ENCODE measurements at places on chromosomes 13 and 19.

GRCh38 chr19:19361075-19361594 lies 40.5 kb downstream of the MAU2 start:
- peak; percentile 87 for DNase-seq

DNA sequence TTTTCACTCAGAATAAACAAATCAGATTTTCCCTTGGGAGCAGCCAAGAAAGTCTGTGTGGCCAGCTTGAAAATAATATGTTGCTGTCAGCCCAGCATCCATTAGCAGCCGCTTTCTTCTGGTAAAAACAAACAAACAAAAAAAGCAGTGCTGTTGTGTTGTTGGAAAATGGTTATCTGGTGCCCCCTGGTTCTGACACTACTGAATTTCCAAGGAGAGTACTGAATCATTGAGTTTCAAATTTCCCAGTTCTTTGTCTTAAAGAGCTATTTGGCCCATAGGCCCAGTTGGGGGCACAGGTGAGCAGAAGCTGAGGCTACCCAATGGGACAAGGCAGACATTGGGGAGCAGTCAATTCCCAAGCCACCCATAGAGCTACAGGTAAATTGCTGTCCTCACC lies 995.9 kb downstream of the UQCRFS1 start:
- DNase-seq = no peak

DNA sequence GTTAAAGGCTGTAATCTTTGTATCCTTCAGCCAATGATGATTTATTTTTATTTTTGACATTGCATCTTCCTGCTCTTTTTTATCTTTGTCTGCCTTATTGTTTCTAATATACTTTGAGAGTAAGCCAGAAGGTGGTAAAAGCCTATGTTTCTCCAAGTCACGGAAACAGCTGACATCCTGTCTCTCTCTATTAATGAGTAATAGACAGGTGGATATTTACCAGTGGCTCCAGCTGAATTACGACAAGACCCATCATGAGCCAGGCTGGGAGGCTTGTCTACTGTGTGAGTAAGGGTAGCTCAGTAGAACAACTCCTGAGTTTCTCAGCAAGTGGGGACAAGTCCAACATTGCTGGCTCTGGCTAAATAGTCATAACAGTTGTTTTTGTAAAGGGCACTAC lies 166.6 kb downstream of the NDFIP2 start:
- DNase-seq = no peak

GRCh38 chr13:67048084-67048820 lies 181.9 kb downstream of the PCDH9 start:
- no peak for DNase-seq

- DNase-seq = no peak
Observed at GRCh38 chr13:65530688-65531087, 1699.4 kb downstream of the PCDH9 start.

GRCh38 chr13:109274188-109274821 lies 512.1 kb downstream of the IRS2 start:
- DNase-seq = peak; percentile 22

DNA sequence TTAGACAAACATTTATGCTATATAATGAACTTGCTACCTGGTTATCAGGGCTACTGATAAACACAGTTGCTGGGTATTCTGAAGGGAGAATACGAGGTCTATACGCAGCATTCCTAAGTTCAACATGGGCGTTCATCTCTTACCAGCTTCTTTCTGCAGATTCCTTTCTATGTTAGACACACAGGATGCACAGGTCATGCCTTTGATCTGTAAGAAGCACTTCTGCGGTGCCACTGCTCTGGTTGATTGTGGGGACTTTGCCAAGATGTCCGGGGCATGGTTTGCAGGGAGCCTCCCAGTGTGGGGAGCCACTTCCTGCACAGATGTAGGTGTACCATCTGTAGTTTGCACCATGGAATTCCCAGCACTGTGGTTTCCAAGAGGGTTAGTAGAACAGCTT lies 40.9 kb downstream of the ATP7B start:
- no peak for DNase-seq

DNA sequence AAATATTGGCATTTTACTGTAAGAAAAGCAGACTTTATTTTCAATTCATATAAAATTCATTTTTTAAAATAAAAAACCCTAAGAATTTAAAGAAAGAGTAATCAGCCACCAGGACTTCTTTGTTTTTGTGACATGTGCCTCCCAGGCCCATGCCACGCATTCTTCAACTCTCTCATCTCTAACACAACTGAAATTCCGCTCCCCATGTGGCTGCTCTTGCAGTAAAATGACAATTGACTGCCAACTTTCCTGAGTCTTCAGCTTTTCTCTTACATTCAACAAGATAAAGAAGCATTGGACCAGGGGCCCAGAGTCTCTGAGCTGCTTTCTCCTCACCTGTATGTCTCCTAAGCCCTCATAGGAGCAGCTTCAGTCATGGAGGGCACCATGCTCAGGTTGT lies 372.1 kb downstream of the UQCRFS1 start:
- DNase-seq = no peak

GRCh38 chr13:49733181-49733951 lies 42.1 kb upstream of the EBPL start:
- DNase-seq = no peak

GRCh38 chr13:43374621-43375020 lies 351.2 kb downstream of the DNAJC15 start:
- DNase-seq = no peak

DNA sequence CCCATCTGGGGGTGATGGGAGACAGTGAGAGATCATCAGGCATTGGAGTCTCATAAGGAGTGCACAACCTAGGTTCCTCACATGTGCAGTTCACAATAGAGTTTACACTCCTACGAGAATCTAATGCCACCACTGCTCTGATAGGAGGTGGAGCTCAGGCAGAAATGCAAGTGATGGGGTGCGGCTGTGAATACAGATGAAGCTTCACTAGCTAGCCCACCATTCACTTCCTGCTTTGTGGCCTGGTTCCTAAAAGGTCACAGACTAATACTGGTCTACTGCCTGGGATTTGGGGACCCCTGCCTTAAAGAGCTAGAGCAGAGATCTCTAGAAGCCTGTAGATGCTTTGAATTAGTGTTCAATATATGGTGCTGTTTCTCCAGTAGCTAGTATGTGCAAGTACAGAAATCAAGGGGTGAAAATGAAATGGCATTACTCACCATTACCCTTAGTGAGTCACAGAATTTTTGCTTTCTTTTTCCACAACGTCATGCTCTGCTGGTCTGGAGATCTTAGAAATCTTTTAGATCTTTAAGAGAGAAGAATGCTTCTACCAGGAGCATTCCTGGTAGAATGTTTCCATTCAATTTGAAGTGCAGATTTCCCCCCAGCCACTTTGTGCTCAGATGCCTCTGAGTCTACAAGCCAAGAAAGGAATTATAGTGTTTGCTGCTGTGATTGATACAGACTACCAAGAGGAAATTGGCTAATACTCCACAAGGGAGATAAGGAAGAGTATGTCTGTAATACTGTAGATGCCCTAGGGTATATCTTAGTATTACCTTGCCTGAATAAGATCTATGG lies 2301.2 kb downstream of the PCDH9 start:
- DNase-seq = no peak

GRCh38 chr13:97276862-97277269 lies 54.7 kb downstream of the MBNL2 start:
- no peak for DNase-seq

All from testis (tissue), 5 donors.